ENCODE measurements at places on chromosomes 12 and 14.

- DNase-seq, result no peak
These were observed 132.7 kb upstream of the PARP11 start for GRCh38 chr12:4005851-4006430.

GRCh38 chr12:51817027-51817953 is 31.2 kb downstream of the FIGNL2 start:
- peak; percentile 45 for DNase-seq

- DNase-seq, result peak; percentile 26
These were observed 32.5 kb downstream of the BRMS1L start for GRCh38 chr14:35858521-35859209.

GRCh38 chr12:122021822-122022392 is at the start of gene BCL7A:
TSS of gene BCL7A (plus strand) at chr12:122021884. CDS start at chr12:122022092, 208 bp downstream.
- DNase-seq, result peak; percentile 85

DNA sequence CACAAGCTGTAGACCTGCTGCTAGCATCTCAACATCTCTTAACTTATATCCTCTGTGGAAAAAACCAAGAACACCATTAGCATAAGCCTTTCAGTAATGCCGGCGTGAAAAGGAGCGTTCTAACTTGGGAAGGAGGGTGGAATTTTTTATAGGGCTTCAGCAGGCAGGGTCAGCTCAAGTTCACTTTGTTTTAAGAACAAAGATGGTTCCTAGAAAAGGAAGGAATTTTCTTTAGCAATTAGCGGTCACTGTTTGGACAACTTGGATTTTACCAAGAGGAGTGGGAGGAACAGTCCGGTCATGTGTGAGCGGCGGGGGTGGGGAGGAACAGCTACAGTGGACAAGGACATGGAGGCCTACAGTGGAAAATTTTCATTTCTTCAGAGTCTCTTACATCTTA is 35.9 kb downstream of the BBS10 start:
- no peak for DNase-seq
